ENCODE measurements at places on chromosomes 7 and 10.

- DNase-seq = no peak
Observed at GRCh38 chr7:20269726-20270125, 52.5 kb upstream of the MACC1 start.

DNA sequence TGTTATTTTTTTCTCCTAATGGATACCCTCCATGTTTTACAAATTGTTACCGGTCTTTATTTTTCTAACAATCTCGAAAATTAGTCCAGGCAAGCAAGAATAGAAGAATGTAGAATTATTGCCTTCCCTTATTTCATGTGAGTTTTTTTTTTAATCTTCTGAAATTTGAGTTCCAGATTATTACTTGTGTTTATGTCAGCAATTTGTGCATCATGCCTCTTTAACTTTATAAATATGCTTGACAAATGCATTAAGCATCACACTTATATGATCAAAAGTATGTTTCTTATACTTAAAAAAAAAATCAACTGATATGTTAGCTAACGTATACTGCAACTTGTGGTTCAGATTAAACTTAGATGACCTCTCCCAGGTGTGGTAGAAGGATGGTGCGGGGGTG lies 242.7 kb upstream of the VSTM2A start:
- DNase-seq = no peak

GRCh38 chr7:30200591-30200990 lies 65.8 kb downstream of the MTURN start:
- no peak for DNase-seq

DNA sequence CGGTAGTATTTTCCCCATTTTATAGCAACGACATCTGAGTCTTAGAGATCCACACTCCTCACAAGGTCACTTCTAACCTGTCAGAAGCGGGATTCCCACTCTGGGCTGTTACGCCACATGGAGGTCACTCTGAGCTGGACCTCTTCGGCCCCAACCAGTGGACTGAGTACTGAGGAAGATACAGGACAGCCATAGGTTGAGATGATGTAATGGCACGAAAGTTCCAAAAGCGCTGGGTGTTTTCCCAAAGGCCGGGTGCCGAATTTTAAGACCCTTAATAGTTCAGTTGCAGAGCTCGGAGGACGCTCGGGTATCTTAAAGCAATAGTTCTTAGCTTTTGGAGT lies 699 bp downstream of the GHITM start:
- no peak for DNase-seq

GRCh38 chr10:103793920-103794883 lies 61.2 kb downstream of the SH3PXD2A start:
- DNase-seq = peak; percentile 94

DNA sequence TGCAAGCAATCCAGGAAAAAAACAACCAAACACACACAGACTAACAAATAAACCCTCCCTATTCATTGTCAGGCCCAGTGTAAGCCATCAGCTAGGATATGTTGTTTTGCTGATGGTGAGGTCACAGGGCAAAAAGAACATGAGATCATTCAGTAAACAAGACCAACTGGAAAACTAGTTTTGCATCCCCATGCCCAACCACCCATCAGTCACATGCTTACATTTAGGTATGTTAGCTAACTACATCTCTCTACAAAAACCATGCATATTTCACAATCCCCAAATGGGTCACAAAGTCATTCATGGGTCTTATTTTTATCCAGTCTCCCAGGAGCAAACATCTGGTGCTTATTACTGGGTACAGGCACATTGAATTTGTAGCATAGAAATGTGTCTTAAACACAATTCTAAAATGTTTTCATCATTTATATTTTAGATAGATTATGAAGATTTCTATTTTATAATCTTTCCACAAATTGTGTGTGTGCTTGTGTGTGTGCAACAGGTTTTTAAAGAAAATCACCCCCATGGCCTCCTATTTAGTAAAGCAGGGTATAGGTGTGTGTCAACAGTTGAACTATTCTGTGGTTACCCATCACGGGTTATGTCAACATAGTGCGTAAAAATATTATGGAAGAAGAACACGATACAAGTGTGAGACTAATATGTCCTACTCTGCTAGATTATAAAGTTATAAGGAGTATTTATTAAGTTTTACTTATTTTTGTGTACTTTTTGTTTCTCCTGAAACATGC lies 103.8 kb upstream of the AKR1E2 start:
- no peak for DNase-seq

GRCh38 chr10:62379394-62379793 lies 5.2 kb downstream of the ZNF365 start:
- DNase-seq = no peak
